H4 (cell line): ENCODE measurements at places on chromosomes 7 and 10. TPM values are rescaled to one million over a fixed set of nuclear protein-coding genes. Genes with fewer than 3 reads are reported as not detected.

The CLRN3 gene
- 0.64 TPM in 1 of 2 replicates, not detected in the other for total RNA-seq

The IKZF1 gene
- total RNA-seq: 0.06 and 1.2 TPM in 2 replicates

The GPR146 gene
- total RNA-seq: 3.4 and 5.7 TPM in 2 replicates

The KCP gene
- not detected in 2 replicates for total RNA-seq

The ZNF786 gene
- total RNA-seq: 1.4 and 3.0 TPM in 2 replicates

The CHAT gene
- total RNA-seq: not detected in 2 replicates
